ENCODE measurements at places on chromosomes 12 and 14.

DNA sequence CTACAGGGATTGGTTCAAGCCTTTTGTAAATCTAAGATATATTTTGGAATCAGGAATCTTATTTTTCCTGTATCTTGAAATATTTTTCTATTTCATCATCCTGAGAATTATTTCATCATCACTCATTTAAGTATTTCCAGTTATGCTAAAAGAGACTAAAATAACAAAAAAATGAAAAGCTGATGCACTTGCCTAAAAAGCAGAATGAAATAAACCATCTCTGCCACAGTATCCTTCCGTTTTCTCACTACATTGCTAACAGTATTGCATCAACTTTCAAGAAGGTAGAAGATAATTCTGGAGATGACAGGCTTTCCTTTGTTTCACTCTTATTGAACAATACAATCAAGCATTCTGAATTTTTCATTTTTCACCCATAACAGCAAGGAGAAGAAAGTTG lies 31.1 kb upstream of the EIF5 start:
- no peak for DNase-seq

DNA sequence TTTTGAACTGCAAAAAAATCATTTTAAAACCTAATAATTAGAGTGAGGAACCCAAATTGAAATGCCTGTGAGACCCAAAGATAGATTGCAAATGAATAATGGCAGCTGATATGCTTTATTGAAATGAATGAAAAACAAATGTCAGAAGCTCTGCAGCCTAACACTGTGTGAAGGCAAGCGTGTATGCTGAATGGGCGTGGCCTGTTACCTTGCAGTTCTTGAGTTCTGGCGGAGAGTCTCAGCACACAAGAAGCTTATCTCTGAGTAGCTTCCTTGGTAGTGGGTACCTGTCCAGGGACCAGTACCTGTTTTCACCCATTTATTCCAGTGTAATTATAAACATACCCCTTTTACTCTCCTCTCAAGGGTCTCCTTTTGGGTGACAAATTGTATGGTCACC lies 341.2 kb downstream of the NPAS3 start:
- no peak for DNase-seq

- no peak for DNase-seq
Observed at GRCh38 chr14:62706217-62706616, 339.0 kb downstream of the KCNH5 start.

- DNase-seq = no peak
Observed at GRCh38 chr12:31605531-31605930, 14.6 kb upstream of the DENND5B start.

GRCh38 chr14:96206461-96206860 lies 1.8 kb downstream of the BDKRB2 start:
- DNase-seq = no peak

- no peak for DNase-seq
Observed at GRCh38 chr12:119169150-119169549, 9.6 kb upstream of the HSPB8 start.

- no peak for DNase-seq
Observed at GRCh38 chr14:28731358-28731757, 35.2 kb upstream of the FOXG1 start.

GRCh38 chr12:4213471-4213870 lies 60.1 kb upstream of the CCND2 start:
- DNase-seq = no peak

DNA sequence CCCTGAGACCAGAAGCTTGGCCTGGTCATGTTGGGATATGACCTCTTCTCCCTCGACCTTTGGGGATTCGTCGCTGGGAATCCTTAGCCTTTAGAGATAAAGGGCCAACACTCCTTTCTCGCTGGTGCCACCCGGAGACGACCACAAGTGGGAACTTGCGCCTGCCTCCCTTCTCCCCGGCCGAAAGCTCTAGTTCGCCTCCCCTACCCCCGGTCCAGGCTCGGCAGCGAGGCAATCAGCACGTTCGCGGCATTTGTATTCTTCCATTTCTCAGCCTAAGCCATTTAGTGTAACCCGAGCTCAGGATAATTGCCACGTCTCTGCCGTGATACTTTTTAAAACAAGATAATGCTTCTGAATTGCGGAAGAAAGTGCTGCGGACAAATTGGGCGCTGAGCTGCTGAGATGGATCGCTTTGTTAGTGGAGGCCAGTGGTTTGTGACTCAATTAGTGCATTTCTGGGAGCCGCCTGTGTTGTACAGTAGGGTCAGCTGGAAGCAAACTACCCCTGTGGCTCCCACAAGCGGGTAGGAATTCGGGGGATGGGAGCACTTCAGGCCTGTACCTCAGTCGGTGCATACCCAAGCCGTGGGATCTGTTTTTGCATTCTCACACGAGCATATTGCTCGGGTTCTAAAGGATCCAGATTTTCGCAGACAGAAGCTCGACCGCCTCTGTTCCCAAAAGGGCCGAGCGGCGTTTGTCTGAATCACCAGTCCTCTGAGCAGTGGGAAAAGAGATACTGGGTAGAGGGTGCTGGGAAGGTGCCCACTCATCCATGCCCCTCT lies 6.8 kb upstream of the SIX1 start:
- peak; percentile 55 for DNase-seq

- no peak for DNase-seq
Observed at GRCh38 chr12:52079576-52080402, at the start of gene SMIM41. SMIM41 (plus strand) TSS chr12:52079704; CDS start chr12:52079780, 76 bp downstream.

GRCh38 chr14:89015016-89015415 lies 190.6 kb downstream of the TTC8 start:
- DNase-seq = no peak

DNA sequence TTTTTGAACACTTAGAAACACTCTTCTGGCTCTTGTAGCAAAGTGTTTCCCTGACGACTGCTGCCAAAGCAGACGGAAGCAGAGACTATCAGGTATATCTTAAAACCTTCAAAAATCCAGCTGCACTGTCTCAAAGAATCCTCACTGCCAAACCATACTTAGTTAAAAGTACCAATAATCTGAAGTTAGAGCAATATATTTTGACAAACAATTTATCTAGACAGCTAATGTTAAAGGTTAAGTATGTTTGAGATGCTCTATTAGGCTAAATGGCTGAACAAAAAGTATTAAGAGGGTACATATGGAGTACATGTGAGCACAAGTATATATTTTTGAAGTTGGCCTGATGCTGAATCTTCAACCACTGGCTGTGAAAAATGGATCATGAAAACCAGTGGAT lies 331.9 kb upstream of the DIO2 start:
- DNase-seq = no peak

GRCh38 chr14:104436741-104437701 lies 142.5 kb upstream of the C14orf180 start:
- DNase-seq = no peak

DNA sequence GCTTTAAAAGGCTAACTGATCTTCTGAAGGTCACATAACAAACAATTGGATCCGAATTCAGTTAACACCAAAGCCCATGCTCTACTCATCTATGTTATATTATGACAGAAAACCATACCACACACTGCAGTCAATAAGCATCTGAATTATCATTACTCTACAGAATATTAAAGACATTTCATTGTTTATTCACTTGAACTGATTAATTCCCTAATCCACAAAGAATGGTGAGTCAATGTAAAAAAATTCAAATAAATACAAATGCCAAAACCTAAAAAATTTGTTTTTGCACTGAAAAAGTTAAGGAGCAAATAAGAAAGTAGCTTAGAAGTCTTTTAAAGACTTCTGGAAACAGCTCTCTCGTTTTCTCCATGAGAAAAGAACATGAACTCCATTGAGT lies 13.7 kb downstream of the NID2 start:
- DNase-seq = no peak

GRCh38 chr12:24902511-24903328 lies 46.2 kb downstream of the BCAT1 start:
- DNase-seq = no peak

DNA sequence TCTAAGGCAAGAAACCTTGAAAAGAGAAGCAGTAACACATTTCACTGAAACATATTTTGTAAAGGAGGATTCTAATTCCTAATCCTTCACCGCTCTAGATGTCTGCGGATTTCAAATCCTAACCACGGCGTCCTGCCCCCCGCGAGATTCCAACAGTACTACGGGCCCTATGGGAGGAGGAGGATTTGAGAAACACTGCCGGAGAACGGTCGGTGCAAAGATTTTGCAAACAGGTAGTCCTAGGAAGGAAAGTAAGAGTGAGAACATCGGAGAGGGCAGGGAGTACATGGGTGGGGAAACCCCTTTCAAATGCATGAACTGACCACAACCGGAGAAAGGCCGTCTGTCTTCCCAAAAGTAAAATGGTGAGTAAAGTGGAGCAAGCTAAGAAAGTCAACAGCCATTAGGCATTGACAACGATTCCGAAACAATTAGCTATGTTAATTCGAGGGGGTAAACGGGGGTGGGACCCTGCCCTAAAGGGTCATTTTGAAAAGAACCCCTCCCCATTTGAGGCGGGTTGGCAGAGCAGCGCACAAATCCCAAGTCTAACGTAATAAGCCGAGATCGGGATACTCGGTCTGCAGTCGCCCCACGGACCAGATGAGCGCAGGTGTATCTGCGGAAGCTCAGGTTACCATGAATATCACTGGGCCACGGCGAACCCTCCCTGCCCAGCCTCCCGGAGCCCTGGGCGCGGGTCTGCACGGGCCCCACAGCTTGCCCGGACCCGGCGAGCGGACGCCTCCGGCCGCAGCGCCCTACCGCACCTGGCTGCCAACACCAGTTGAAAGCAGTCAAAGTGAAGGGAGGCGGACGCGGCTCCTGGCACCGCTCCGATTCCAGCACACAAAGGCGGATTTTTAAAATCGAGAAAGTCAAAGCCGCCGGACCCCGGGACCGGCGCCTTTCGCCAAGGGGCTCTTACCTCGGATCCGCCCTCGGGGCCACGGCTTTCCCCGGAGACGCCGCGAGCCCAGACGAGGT lies 662 bp downstream of the EPS8 start:
- DNase-seq = peak; percentile 74

DNA sequence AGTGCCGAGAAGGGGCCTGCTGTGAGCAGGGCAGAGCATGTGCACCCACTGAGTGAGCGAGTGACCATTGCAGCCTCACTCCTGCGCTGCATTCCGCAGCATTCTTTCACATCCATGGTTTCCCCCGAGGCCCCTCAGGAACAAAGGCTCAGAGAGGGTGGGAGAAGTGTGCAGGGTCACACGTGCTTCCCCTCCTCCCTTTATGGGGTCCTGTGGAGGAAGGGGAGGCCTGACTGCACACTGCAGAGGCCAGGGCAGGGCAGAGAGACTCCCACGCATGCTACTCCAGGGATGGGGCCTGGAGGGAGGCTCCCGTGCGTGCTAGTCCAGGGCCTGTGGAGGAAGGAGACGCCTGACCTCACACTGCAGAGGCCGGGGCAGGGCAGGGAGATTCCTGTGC lies 63.2 kb downstream of the DIO3 start:
- no peak for DNase-seq

DNA sequence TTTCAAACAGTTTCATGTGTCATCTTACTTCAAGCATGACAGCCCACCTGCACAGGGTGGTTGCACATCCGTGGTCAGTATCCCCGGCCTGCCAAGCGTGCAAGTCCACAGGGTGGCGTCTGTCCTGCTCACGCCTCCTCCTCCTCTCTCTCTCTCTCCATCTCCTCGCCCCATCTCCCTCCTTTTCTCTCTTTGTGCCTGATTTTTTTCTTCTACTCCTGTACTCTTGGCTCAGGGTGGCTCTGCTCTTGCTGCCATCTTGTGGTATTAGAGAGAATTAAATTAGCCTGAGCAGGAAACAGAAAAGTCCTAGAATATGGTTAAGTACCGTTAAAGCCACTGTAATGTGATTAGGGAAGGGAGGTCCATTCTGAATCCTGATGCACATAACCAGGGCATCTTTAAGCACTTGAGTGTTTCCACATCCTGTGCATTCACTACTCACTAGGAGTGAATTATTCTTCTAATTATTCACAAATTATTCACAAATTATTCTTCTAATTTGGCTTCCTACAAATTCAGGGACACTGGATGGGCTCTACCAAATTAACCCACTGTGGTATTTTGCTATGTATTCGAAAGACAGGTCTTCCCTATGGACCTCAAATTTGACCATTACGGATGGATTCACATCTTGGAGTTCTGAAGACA lies 25.5 kb upstream of the DTX1 start:
- DNase-seq = peak; percentile 62

DNA sequence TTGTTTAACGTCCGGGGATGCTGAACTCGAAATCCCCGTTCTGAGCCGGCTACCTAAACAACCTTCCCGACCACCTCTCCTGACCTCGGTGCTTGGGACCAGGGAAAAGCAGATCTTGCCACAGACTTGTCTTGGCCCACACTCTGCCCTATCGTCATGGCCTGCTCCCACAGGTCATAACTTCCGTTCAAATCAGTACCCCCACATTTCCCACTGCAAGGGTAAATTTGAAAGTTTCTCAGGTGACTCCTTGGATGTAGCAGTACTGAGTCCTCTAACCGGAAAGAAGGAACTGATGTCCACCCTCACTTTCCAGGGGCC lies 612 bp upstream of the RBM23 start:
- DNase-seq = no peak

- peak; percentile 29 for DNase-seq
Observed at GRCh38 chr12:57604992-57605810, 577 bp downstream of the DTX3 start.

DNA sequence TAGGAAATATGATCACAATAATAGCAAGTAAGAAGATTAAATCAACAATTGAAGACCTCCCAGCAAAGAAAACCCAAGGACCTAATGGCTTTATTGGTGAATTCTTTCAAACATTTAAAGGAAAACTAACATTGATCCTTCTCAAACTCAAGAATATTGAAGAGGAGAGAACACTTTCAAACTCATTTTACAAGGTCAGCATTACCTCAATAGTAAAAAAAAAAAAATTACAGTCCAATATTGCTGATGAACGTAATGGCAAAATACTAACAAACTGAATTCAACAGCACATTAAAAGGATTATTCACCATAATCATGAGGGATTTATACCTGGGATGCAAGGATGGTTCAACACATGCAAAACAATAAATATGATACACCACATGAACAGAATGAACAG lies 33.7 kb upstream of the LGR5 start:
- no peak for DNase-seq
